Motor neuron (in vitro differentiated cells): ENCODE measurements at places on chromosomes 16 and 17. TPM values are rescaled to one million over a fixed set of nuclear protein-coding genes. Genes with fewer than 3 reads are reported as not detected.

- ATAC-seq, result no peak
These were observed 19.2 kb downstream of the CDH3 start for GRCh38 chr16:68664297-68664696.

DNA sequence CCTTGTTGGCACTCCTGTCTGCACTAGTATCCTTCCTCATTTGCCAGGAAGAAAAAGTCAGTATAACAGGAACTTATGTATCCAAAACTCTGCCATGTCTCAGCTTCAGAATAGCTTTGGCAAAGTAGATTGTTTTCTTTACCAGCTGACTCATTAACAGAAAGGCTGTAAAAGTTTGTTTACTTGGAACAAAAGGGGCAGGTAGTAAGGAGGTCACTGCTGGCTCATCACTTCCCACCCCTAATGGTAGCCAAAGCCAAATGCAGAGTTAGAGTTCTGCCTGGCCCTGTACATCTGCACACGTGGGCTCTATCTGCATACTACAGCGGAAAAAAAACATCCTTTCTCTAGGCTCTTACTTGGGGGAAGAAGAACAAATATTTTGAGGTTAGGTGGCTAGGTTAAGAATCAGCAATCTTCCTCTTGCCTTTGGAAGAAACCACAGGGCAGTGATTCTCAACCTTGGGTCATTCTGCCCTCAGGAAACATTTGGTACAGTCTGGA, 90.9 kb upstream of the BCAR1 start:
- no peak for ATAC-seq

DNA sequence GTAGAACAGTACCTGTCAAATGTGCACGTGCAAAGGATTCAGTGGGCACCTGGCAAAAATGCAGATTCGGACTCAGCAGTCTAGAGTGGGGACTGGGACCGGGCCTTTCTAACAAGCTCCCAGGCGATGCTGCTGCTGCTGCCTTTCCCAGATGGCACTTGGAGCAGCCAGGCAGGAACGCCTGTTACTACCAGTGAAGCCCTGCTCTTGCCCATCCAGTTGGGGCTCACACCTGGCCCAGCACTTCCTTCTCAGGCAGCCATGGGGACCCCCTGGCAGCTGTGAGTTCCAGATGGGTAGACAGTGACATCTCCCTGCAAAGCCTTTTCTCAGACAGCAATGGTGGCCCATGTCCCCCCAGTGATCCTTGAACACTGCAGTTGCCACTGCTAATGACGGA, 30.4 kb downstream of the KDM8 start:
- ATAC-seq, result no peak

DNA sequence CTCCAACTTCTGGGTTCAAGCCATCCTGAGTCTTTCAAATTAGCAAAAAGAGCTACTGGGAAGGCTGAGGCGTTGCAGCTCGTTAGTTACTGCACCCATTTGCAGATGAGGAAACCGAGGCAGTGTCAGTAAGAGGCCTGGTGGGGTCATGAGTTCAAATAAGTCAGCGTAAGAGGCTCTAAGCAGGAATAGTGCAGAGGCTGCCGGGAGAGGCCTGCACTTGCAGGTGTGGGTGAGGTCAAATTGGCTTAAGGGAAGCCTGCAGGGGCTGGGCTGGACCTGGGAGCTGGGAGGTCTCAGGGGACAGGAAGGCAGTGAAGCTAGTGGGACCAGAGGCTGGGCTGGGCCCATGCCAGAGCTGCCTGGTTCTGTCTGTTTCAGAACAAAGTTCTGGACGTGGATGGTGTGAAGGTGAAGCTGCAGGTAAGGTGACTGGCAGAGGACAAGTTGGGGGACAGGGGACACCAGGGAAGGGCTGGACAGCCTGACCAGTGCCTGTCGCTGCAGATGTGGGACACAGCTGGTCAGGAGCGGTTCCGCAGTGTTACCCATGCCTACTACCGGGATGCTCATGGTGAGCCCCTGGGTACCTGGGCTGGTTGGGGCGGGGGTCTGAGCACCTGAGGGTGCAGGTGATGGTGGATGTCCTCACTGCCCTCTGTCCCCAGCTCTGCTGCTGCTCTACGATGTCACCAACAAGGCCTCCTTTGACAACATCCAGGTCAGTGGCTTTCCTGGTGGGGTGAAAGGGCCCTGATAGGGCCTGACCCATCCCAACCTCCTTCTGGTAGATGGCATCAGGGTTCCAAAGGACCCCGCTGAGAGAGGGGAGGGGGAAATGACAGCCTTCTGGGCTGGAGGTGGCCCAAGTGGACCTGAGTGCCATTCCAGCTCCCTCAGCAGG, 3.0 kb downstream of the RAB26 start:
- no peak for ATAC-seq

DNA sequence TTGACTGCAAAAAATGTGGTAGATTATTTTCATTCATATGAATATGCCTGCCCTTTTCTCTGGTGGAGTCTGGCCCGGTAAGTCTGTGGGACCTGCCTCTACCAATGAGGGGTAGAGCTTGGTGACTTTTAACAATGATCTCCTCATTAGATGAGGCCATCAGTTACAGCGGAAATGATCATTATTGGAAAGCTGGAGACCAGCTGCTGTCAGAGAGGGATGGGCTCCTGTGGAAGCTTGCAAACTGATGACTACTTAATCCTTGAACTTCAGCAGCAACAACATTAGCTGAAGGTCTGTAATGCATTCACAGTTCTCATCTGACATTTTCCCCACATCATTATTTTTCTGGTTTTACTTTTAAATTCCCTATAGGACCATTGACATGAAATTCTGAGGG, 194.1 kb downstream of the CDH13 start:
- ATAC-seq, result no peak

DNA sequence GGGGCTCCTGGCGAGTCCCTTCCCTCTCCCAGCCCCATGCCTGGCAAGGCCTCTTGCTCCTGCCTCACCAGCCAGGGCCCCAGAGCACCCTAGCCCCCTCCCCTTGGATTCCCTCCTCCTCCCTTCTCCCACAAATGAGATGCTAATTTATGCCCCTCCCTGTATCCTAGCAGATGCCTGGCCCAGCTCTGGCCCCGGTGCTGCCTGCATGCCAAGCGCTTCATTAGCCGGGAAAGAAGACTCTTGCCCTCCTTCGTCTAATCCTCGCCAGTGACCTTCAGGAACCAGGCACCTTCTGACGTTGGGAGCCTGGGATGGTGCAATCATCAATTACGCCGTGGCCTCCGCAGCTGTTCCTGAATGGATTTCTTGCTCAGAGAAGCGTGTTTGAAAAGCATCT, 127.8 kb downstream of the SDK2 start:
- peak; percentile 84 for ATAC-seq

DNA sequence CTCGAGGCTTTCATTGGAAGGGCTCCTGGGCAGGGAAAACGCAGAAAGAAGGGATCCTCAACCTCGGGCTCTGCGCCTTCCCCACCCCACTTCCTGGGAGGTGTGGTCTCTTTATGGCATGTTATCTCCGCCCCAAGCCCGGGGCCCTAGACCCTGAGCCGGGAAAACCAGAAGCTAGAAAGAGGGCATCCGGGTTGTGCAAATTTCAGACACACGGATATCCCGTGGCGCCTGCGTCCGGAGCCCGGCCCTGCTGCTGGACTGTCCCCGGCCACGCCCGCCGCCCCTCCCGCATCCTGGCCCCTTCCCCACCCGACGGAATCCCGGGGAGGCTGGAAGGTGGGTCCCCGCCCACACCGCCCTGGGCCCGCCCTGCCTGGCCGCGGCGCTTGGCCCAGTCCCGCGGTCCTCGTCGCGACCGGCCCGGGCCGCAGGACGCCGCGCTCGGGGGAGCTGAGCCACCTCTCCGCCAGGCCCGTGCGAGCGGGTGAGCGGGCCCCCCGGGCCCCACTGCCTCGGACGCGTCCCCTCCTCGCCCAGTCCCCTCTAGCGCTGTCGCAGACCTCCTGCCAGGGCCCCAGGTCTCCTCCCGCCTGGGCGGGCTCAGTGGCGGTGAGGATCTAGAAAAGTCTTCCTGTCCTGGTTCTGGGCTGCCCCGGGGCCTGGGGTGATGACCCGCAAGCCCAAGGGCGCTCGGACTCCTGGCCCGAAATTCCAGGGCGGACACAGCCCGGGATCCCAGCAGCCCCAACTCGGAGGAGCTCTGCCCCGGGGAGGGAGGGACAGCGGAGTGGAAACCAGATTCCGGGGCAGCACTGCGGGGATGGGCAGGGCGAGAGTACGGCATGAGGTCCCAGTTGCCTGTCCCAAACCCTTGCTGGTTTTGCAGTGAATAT, at the start of gene SLC16A5:
SLC16A5 (plus strand) TSS at position 397 of the 896 bp plus-strand sequence. CDS start 5,683 bp downstream, outside the sequence.
- peak; percentile 92 for ATAC-seq

Gene NPTX1
- total RNA-seq, result 1.1 and 2.2 TPM in 2 replicates

Gene TNFRSF17
- 0.48 TPM in 1 of 2 replicates, not detected in the other for total RNA-seq
